ENCODE measurements at places on chromosomes 6 and 20. TPM values are rescaled to one million over a fixed set of nuclear protein-coding genes. Genes with fewer than 3 reads are reported as not detected.

- no peak for DNase-seq
These were observed 158.2 kb downstream of the ZFAND3 start for GRCh38 chr6:37977715-37978114.

- no peak for DNase-seq
These were observed 76.4 kb upstream of the HS3ST5 start for GRCh38 chr6:114419175-114419574.

DNA sequence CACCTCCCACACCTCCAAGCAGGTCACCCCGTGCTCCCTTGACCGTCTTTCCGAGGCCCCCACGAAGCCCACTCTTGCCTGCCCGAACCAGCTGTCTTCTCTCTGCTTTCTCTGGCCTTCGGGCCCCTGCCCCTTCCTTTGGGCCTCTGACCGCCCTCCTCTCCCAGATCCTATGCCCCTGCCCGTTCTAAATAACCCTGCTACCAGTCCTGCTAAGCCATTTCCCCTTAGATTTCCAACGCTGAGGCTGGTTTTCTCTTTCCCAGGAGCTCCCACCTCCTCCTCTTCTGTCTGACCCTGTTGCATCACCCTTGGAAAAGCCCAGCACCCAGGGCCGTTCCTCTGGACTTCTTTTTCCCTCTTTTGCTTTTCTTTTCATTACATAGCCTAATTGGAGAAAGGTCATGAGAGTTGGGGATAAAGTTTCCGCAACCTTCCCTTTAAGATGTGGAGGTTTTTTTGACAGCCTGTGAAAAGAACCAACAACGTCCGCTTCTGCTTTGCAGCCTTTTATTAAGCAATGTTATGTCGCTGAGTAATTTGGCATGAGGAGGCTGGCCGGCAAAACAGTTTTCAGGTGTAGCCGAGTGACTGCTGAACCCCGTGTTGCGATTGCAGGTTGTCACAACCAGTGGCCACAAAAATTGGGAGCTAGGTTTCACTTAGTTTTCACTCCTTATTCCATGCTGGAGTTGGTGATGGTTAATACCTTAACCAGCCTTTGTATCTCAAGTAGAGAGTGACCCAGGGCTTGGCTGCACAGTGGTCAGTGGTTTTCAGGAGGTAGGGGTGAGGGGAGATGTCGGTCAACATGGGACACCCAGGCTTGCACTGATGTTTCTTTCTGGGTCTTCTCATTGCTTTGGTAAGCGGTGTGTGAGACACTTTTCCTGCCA, 970 bp downstream of the BLTP3A start:
- no peak for DNase-seq

- no peak for DNase-seq
These were observed 19.6 kb upstream of the ABT1 start for GRCh38 chr6:26576929-26577719.

DNA sequence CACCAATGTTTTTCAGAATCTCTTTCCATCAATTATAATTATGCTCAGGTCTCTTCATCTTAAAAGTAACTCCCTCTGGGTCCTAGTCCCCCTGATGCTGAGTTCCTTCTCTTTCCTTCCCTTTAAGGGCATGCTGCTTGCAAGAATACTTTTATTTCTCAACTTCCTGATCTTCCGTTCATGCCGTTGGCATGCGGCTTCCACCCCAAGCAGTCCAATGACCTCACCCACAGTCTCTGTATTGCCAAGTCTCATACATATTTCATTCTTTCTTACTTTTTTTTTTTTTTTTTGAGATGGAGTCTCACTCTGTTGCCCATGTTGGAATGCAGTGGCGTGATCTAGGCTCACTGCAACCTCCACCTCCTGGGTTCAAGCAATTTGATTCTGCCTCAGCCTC, 83.5 kb downstream of the NDUFAF5 start:
- peak; percentile 83 for DNase-seq

DNA sequence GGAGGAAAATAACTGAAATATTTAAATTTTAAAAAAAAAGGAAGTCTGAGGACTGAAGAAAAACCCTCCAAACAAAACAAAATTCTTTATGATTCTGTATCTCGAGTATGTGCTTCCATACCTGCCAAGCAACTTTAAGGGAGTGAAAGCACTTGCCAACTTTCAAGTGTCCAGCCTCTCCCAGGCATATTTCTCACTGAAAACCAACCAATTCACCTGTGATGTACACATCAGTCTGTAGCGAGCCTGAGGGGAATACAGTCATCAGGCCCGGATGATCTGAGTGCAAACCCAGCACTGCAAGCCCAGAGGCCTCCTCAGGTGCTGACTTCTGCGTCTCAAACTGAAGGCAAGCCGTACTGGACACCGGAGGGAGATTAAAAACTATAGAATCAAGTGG, 164.8 kb upstream of the NT5E start:
- no peak for DNase-seq

GRCh38 chr6:99093456-99094190, 145.9 kb upstream of the FBXL4 start:
- DNase-seq: no peak

DNA sequence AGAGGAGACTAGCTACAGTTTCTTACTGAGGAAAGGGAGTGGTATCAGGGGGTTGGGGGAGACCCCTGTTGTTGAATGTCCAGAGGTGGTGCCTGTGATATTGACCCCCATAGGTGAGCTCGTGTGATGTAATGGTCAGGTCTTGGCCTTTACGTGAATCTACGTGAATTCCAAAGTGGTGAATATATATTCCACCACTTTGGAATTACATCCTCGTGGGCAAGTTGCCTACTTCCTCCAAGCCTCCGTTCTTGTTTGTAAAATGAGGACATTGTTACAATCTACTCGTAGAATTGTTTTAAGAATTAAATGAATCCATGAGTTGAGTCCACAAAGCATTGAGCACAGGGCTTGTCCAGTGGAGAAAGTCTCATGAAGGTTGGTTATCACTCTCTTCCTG, 47.3 kb downstream of the TSHZ2 start:
- no peak for DNase-seq

- peak; percentile 26 for DNase-seq
These were observed 31.0 kb upstream of the TCFL5 start for GRCh38 chr20:62892348-62893304.

GRCh38 chr6:17022604-17023003, 79.2 kb upstream of the STMND1 start:
- DNase-seq: no peak

GRCh38 chr6:35230950-35231349, 17.2 kb downstream of the SCUBE3 start:
- peak; percentile 89 for DNase-seq

GRCh38 chr6:140101367-140101766, 726.9 kb upstream of the CITED2 start:
- no peak for DNase-seq

DNA sequence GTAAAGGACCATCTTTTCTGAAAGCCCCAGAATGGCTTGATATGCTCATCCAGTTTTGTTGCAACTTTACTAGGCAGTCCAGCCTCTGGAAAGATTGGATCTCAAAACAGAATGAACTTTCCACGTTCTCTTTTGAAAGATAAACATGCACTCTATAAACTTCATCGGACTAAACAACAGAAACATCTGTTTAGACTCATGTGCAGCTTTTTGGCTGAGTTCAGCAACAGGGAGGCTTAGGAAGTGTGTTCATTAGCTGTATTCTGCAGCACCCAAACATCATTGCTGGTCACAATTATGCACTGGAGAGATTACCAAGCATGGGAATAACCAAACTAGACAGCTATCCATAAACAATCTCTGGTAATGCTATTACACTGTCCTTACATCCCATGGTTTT, 180.5 kb downstream of the TENT5A start:
- no peak for DNase-seq

DNA sequence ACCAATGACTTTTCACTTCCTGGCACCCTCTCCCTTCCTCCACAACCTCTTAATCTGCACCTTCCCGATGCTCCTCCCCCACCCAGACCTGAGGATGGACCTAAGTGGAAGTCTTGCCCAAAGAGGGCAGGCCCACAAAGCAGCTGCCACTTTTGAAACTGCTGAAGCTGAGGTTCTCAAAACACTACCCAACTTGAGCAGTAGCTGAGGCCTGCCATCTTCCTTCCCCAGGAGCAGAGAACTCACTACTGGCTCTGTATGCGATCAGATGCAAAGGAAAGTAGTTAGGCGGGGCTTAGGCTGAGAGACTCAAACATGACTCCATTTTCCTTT, 1.5 kb downstream of the HM13 start:
- DNase-seq: no peak

DNA sequence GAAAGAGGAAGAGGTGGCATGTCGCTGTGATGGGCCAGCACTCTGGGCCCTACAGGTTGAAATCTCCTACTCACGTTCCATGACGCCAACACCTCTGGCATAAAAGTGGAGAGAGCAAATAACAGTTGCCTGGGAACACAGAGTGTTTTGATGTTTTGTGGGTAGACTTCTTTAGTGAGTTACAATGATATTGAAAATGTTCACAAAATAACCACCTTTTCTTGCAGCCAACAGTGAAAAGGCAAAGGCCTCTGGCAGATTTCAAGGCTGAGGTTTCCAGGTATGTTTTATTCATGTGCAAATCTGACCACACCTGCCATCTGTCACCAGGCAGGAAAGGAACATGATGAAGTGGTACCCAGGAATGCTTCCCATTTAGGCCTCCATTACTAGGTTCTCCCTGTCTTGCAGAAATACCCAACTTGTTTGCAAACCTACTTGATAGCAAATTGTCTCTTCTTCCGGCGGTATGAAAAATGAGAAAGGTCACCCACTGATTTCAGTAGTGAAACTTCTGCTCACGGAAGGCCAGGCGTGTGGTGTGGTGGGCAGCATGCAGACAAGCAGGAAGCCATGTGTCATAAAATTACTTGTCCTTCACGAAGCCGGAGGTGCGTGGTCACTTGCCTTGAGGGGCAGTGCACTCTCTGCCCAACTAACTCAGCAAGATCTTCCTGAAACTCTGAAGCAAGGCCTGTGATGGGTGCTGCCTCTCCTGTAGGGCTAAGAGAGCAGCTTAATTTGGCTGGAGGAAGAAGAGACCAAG, 299.1 kb upstream of the PRDM1 start:
- no peak for DNase-seq

DNA sequence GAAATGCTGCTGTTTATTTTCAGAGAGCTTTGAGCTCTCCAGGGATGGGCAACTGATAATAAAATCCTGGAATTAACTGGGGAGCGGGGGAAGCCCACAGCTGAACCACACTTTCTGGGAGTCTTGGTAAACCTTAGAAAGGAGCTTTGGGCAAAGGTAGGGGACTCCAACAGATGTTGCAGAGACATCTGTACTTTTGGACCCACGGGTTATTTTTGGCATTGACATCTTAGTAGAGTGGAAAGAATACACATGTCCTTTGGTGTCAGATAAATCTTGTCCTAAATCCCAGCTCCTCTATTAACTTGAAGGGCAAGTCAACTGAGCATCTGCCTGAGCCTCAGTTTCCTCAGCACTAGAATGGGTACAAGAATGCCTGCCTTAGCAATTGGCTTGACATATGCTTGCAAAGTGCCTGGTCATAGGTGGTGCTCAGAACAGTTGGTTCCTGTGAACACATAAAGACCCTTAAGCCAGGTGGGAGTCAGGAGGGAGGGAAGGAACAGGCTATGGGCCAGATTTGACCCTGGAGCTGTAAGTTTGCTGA, 5.8 kb downstream of the SLC22A3 start:
- no peak for DNase-seq

DNA sequence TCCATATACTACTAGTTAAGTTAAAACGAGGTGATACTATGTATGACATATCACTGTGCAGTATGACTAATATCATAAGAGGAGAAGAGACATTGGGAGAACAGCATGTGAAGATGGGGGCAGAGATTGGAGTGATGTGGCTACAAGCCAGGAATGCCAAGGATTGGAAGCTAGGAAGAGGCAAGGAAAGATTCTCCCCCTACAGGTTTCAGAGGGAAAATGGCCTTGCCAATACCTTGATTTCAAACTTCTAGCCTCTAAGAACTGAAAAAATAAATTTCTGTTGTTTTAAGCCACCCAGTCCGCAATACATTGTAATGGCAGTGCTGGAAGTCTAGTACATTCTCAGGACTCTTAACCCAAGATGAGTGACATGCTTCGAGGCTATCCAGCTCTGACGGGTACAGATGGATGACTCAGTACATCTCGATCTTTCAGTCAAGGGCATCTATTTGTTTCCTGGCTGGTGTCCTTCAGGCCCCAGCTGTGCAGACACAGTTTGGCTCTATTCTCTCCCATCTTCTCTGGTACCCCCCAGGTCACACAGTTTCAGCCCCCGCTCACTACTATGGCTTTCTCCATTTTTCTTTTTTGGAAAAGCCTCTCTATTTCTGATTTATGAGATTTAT, 55.5 kb upstream of the THEMIS start:
- DNase-seq: no peak

GRCh38 chr20:62331347-62331746, 28.6 kb downstream of the ADRM1 start:
- no peak for DNase-seq

DNA sequence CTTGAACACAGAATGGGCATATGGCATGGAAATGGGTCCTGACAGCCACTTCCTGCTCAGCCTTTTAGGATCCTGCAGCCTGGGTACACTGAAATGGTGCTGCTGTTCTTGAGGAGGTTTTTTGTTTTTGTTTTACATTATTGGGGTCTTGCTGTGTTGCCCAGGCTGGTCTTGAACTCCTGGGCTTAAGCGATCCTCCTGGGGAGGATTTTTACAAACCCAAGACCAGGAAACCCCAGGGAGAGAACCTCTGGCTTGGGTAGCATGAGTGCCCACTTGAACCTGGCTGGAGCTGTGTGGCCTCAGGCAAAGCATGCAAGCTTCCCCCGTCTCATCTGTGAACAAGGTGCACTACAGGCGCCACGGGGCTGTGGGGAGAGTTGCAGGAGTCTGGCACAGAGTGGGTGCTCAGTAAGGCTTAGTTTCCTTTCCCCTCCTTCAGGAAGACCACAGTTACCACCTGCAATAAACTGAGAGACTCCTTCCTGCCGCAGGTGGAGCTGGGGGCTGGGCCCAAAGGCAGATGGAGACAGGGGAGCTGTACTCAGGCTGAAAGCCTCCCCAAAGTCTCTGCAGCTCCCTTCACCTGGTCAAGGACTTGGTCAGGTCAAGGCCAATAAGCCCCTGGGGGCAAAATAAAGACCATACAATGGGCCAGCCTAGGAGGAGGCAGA, 1.8 kb downstream of the SLA2 start:
- DNase-seq: peak; percentile 47

- no peak for DNase-seq
These were observed 6.8 kb downstream of the FOXF2 start for GRCh38 chr6:1395941-1396908.

- DNase-seq: no peak
These were observed 300.5 kb downstream of the PLCB1 start for GRCh38 chr20:8432435-8433148.

Gene ENPP1
- 13.6 TPM for total RNA-seq

Gene EFHC1
- 13.5 TPM for total RNA-seq

Gene WFDC10B
- total RNA-seq: 0.48 TPM

Gene TLDC2
- total RNA-seq: 0.37 TPM

Gene GPSM3
- 22.1 TPM for total RNA-seq

Gene MC3R
- total RNA-seq: not detected

Gene SIM1
- total RNA-seq: not detected

Gene CDKN1A
- total RNA-seq: 87.4 TPM

Gene SPATS1
- total RNA-seq: not detected

Gene MAS1L
- total RNA-seq: not detected

Gene TGM3
- not detected for total RNA-seq

Gene EPB41L1
- 58.2 TPM for total RNA-seq

Gene PACRG
- 3.9 TPM for total RNA-seq

Gene TTLL9
- total RNA-seq: 0.14 TPM

All from posterior vena cava (tissue), 2 donors.